Esophagus muscularis mucosa (tissue), 4 donors: ENCODE measurements at places on chromosomes 2 and 18. TPM values are rescaled to one million over a fixed set of nuclear protein-coding genes. Genes with fewer than 3 reads are reported as not detected.

Gene TRABD2A
- total RNA-seq: 2.5 TPM

Gene SERPINB3
- total RNA-seq: not detected

DNA sequence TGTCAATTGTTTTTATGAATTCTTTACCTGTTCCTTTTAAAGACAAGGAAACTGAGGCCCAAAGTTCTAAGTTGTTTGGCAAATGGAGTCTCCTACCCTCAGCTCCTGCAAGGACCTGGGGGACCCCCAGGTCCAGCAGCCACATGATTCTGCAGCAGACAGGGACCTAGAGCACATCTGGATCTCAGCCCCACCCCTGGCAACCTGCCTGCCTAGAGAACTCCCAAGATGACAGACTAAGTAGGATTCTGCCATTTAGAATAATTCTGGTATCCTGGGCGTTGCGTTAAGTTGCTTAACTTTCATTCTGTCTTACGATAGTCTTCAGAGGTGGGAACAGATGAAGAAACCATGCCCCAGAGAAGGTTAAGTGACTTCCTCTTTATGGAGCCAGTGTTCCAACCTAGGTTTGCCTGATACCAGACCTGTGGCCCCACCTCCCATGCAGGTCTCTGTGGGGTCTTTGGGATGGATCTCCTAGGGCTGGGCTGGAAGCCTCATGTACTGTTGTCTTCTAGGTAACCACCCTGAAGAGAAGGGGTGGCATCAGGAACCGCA, 5.6 kb upstream of the CENPA start:
- no peak for DNase-seq

GRCh38 chr2:234949762-234950434, 1.9 kb upstream of the SH3BP4 start:
- no peak for DNase-seq

- peak; percentile 99 for DNase-seq
Observed at GRCh38 chr2:65056215-65057053, at the start of gene CEP68. TSS of gene CEP68 (plus strand) at chr2:65056416. CDS start at chr2:65069445, 13,029 bp downstream.

GRCh38 chr2:151114874-151115273, 146.8 kb downstream of the RBM43 start:
- no peak for DNase-seq

GRCh38 chr2:14517731-14518130, 114.8 kb upstream of the LRATD1 start:
- DNase-seq: peak; percentile 37

GRCh38 chr2:98455494-98455976, 10.9 kb downstream of the INPP4A start:
- DNase-seq: no peak

Gene CCT4
- 86.8 TPM for total RNA-seq

Gene HADHA
- total RNA-seq: 156 TPM

DNA sequence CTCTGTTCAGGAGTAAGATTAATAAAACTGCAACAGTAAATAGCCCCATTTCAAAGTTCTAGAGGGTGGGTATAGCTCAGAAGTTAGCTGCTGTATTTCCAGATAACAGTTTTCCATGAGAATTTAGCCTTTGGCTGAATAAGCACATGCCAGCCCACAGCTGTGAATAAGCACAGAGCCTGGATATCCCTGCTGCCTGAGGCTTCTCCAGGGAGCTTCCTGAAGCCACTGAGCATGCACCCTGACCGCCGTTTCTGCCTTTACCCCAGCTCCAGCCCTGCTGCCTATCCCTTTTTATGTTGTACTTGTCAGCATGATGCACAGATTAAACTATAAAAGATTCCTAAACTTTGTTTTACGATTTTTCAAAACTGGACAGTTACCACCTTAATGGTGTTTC, 85.3 kb downstream of the FEZ2 start:
- no peak for DNase-seq

DNA sequence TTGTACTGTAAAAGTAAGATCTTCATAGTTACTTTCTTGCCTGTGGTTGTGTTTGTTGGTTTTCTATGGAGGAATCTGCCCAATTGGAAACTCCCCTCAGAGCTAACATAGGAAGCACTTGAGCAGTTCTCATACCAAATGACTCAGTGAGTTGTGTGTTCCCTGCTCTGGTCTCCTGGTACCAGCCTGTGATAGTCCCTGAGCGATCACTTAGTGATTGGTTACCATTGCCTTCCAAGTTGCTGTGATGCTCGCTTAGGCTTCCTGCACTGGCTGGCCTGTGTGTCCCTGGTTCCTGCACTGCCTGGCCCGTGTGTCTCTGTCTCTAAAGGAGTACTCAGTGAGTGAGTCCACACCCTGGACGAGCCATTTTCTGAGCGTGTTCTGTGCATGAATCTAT, 133.0 kb downstream of the MAP4K4 start:
- DNase-seq: no peak

- DNase-seq: no peak
Observed at GRCh38 chr2:102686479-102687439, 67.4 kb downstream of the SLC9A2 start.

Gene CLEC4F
- total RNA-seq: 0.42 TPM

- no peak for DNase-seq
Observed at GRCh38 chr2:169354244-169354643, 8.1 kb downstream of the LRP2 start.
